Diencephalon (tissue), 1 donor: ENCODE measurements at places on chromosomes 5 and 9. TPM values are rescaled to one million over a fixed set of nuclear protein-coding genes. Genes with fewer than 3 reads are reported as not detected.

The PCDHGA1 gene
- total RNA-seq: 4.2 TPM

The FANCC gene
- 17.3 TPM for total RNA-seq

The ELOVL7 gene
- 6.9 TPM for total RNA-seq

The RFESD gene
- 2.3 TPM for total RNA-seq

The PCDHGA12 gene
- 7.4 TPM for total RNA-seq

The UBE2QL1 gene
- total RNA-seq: 22.8 TPM

The KLF4 gene
- total RNA-seq: 4.8 TPM

The PANK3 gene
- total RNA-seq: 229 TPM

The GCNT4 gene
- 0.92 TPM for total RNA-seq

The GPX8 gene
- total RNA-seq: 4.2 TPM

The IPPK gene
- total RNA-seq: 11.1 TPM

The FCN2 gene
- not detected for total RNA-seq

The SLC1A3 gene
- 418 TPM for total RNA-seq

The SPATA31A7 gene
- not detected for total RNA-seq

The TRAF1 gene
- total RNA-seq: 2.8 TPM

The FBP2 gene
- 0.23 TPM for total RNA-seq

The CCL19 gene
- not detected for total RNA-seq

The WDR31 gene
- total RNA-seq: 5.3 TPM

The LIX1 gene
- 30.0 TPM for total RNA-seq
